ENCODE measurements at places on chromosomes 1 and 21.

DNA sequence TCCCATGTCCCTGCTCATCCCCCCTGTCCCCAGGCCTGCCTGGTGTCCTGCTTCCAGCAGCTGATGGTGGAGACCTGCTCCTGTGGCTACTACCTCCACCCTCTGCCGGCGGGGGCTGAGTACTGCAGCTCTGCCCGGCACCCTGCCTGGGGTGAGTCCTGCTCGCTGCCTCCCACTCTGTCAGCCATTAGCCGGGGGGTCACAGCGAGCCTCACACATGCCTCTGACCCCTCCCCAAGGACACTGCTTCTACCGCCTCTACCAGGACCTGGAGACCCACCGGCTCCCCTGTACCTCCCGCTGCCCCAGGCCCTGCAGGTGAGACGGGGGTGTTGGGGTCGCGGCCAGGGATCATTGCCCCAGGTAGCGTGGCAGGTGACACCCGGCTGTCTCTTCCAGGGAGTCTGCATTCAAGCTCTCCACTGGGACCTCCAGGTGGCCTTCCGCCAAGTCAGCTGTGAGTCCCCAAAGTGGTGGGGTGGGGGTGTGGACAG is 10.0 kb downstream of the SCNN1D start:
- DNase-seq = peak; percentile 20

GRCh38 chr1:160207771-160208556 is 2.8 kb downstream of the PEA15 start:
- DNase-seq = no peak

DNA sequence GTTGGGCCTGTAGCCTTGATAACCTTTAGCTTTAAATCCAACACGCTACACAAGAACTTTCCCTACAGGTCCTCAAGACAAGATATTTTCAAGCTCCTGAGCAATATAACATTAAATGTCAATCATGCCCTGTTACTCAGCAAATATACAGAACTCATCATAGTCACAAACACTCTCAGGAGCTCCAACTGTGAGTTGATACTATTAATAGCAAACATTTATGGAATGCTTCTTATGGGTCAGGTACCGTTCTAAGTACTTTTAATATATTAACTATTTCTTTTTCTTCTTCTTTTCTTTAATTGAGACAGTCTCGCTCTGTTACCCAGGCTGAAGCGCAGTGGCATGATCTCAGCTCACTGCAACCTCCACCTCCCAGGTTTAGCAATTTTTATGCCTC is 10.1 kb downstream of the EYA3 start:
- DNase-seq = no peak

- no peak for DNase-seq
Measured at GRCh38 chr1:22738522-22738921, 27.9 kb downstream of the EPHB2 start.

- DNase-seq = no peak
Measured at GRCh38 chr1:18297896-18298648, 182.7 kb upstream of the KLHDC7A start.

DNA sequence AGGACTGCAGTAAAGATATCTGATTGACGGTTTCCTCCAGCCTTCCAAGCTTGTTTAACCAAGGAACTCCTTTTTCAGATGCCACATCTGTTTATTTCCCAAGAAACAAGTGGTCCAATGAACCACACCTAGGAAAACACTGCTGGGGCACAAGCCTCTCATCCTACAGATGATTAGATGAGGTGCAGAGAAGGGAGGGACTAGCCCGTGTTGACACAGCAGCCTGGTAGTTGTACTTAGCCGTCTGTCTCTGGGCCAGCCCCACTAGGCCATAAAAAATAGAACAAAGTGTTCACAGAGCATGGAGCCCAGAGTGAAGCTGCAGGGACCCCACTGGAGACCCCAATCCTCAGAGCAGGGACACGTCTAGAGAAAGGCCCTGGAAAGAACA is 32.1 kb downstream of the LRP8 start:
- no peak for DNase-seq

DNA sequence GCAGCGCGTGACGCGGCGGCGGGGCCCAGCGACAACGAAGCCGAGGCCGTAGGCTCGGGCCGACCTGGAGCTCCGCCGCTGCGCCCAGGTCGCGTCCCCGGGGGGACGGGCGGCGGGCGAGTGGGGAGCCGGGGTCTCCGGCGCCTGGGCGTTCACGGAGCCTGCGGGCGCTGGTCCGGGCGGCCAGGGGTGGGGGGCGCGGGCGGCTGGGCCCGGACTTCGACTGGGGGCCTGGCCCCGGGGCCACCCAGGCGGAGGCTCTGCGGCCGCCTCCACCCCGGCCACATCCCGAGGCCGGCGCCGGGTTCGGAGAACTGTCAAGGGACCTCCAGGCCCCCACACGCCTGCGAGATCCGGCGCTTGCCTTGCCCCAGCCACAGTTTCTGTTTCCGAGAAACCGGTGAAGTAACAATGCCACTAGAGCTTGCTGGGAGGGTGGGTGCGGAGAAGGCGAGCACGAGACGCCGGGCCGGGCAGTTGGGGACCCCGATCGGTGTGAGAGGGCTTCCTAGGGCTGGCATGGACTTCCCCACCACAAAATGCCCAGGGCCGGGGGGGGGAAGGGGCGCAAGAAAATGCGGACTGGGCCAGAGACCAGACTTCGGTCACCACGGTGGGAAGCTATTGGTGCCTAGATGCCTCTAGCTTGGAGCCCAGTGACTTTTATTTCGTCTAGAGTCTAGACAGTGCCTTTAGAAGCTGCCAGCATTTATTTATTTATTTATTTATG is 501 bp downstream of the FBXO6 start:
- DNase-seq = peak; percentile 41

GRCh38 chr1:42739753-42740700 is at the start of gene CLDN19:
Gene CLDN19 (minus strand): TSS chr1:42740236. CDS start chr1:42740063, 173 bp downstream.
- no peak for DNase-seq

DNA sequence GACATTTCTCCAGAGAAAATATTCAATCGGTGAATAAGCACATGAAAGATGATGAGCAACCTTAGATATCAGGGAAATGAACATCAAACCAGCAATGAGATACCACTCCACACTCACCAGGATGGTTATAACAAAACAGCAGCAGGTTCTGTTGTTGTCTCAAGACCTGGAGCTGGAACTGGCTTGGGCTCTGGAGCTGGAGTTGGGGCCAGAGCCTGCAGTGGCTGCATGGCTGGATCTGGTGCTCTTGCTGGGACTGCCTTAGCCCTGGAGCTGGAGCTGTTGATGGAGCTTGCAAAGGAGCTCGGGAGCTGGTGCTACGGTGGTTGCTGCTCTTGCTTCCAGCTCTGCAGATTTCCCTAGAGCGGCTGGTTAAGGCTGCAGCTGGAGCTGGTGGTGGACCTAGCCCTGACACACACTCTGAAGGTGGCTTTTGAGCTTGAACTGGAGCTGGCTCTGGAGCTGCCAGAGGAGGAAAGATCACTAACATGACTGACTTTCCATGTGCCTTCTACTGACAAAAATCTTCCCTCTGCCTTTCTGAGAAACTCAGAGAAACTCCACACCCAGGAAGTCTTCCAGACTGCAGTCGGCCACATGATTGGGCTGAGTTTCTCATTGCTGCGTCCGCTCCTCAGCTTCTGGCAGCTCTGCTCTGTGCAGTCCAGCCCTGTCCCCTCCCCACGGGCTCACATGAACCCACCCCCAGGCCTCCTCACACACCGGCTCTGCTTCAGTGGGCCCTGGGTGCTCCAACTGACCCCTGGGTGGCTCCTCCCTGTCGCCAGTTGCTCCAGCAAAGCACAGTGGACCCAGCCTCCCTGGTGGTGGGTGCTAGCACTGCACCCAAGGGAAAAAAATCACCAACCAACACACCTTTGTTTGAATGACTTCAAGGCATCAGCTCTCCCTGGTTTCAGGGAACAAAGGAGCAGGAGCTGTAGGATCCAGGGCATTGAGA is 139.1 kb upstream of the FMN2 start:
- DNase-seq = no peak

- no peak for DNase-seq
Measured at GRCh38 chr1:15948091-15948591, 27.8 kb downstream of the ZBTB17 start.

GRCh38 chr1:158417586-158417985 is 8.5 kb downstream of the OR10K2 start:
- no peak for DNase-seq

DNA sequence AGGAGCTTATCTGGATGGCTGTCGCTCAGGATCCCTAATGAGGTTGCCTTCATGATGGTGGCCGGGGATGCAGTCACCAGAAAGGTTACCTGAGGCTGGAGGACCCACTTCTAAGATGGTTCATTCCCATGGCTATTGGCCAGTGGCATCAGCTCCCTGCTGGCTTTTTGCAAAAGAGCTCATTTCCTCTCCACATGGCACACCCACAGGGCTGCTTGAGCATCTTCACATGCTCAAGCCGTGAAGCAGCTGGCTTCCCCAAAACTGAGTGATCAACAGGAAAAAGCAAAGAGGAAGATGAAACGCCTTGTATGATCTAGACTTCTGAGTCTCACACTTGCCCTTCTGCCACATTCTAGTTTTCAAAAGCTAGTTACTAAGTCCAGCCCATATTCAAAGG is 124.6 kb upstream of the CXADR start:
- peak; percentile 72 for DNase-seq

GRCh38 chr1:37474046-37474696 is at the start of gene ZC3H12A:
Gene ZC3H12A (plus strand): TSS chr1:37474580. CDS start chr1:37475497, 917 bp downstream.
- peak; percentile 84 for DNase-seq

- no peak for DNase-seq
Measured at GRCh38 chr1:97298966-97299365, 577.4 kb downstream of the PTBP2 start.

- DNase-seq = peak; percentile 25
Measured at GRCh38 chr1:216119600-216119999, 303.6 kb downstream of the USH2A start.

DNA sequence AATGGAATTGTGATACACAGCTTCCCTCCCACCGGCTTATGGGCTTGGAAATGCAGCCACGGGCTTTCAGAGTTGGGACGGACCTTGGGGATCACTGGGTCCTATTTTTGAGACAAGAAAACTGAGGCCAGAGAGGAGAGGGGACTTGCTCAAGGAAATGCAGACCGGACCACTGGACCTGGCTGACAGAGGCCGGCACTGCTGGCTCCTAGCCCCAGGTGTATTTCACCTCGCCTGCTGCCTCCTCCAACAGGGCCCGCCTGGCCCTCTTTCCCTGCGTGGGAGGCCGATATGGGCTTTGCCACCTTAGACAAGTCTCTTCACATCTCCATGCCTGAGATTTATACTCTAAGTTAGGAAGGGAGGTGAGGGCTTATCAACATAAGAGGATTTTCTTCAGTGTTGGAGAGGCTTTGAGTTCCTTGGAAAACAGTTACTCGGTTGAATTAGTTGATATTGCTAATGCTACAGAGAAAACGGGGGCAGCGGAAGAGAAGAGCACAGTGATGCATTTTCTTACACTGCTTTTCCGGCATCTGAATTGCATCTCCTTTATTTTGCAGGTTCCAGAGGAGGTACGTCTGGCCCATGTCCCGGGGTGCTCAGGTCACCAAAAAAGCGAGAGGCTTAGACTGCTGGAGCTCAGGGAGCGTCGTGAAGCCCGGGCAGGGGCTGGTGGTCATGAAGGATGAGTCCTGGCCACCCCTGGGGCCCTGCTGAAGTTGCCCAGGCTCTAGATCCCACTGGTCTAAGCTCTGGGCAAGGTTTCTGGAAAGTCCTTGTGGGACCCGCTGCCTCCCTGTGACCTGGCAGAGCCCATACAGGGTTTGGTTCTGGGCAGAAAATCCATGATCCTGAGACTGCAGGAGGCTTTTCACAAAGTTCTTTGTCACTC is 44.7 kb downstream of the CAPN2 start:
- no peak for DNase-seq

- no peak for DNase-seq
Measured at GRCh38 chr1:167839009-167839408, 74.9 kb downstream of the ADCY10 start.

DNA sequence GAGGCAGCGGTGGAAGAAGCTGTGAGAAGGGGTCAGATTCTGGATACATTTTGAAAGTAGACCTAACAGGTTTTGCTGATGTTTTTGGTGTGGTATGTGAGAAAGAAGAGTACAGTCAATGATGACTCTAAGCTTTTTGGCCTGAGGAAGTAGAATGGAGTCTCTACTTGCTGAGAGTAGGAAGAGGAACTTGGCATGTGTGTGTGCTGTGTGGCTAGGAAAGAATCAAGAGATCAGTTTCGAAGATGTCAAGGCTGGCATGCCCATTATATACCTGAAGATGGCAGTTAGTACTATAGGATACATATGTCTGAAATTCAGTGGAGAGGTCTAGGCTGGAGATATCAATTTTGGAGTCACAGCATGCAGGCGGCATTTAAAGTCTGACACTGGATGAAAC is 64.4 kb downstream of the MAB21L3 start:
- no peak for DNase-seq

DNA sequence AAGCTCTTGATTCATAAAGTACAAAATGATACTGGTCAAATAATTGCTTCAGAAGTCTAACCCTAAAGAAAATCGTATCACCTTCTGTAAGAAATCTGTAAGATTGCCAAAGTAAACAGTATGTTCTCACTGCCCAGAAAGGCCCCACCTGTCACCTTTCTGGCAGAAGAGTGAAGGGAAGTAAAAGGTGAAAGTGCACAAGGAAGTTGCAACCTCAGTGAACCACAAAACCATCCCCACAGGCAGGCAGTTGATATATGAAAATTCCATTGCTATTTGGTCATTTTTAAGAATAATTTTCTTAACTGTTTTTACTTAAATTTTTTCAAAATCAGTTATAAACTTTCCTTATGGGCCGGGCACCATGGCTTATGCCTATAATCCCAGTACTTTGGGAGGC is 48.5 kb upstream of the FBXO28 start:
- DNase-seq = no peak

DNA sequence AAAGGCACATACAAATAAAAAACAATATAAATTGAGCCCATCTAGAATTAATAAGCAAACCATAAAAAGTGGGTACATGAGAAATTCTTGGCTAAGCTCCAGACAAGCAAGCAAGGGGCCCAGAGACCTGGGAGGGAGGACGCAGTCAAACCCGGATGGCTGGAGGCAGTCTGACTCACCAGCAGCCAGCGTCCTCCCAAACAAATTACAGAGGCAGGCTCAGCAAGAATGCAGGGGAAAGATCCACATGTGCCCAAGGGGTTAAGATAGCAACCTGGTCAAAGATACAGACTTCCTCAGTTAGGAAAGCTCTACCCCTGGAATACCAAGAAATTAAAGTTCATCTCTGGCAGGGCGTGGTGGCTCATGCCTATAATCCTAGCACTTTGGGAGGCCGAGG is 7.4 kb upstream of the TIAM1 start:
- no peak for DNase-seq

DNA sequence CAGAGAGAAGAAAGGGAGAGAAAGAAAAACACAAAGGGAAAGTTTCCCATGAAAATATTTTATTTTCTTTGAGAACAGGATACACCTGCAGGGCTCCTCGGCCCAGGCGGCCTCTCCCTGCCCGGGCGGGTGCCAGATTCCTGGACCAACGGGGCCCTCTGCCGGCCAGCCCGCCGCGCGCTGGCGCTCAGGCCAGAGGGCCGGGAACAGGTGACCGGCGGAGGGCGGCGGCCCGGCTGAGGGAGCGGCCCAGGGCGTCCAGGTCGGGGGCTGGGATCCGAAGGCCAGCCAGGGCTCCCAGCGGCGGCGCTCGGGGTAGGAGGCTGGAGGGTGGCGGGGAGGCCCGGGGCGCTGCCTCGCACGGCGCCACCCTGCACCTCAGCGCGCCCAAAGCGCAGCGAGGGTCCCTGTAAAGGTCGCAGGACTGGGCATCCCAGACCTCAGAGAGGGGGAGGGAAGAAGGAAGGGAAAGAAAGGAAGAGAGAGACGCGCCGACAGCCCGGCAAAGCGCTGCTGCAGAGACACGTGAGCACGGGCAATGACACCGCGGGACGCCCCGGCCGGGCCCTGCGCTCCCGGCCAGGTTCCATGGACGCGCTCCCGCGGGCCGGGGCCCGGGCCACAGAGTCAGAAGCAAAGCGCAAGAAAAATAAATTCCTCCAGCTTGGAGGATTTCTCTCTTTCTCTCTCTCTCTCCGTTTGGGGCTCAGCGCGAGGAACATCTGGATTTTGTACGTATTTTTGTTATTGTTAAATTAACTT is 927 bp downstream of the WNT9A start:
- peak; percentile 69 for DNase-seq
